ENCODE measurements at places on chromosomes 11 and 22.

DNA sequence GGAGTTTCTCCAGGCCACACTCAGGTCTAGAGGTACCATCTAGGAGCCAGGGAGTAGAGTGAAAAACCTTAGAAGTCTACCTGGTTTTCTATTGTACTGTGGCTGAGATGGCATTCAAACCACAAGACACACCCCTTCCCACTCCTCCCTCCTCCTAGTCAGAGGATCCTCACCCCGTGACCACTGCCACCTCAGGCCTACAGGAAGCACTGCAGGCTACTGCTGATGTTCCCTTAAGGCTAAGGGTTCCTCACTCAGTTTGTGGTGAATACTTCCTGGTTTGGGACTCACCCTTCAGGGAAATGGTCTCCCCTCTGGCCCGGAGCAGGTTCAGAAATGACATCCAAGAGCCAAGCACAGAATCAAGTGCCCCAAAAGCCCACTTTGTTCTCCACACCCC lies 1293.9 kb downstream of the JRKL start:
- no peak for DNase-seq

- no peak for DNase-seq
These were observed 146.4 kb upstream of the UBASH3B start for GRCh38 chr11:122509091-122509490.

GRCh38 chr11:47357985-47358730 lies 5.7 kb upstream of the MYBPC3 start:
- no peak for DNase-seq

DNA sequence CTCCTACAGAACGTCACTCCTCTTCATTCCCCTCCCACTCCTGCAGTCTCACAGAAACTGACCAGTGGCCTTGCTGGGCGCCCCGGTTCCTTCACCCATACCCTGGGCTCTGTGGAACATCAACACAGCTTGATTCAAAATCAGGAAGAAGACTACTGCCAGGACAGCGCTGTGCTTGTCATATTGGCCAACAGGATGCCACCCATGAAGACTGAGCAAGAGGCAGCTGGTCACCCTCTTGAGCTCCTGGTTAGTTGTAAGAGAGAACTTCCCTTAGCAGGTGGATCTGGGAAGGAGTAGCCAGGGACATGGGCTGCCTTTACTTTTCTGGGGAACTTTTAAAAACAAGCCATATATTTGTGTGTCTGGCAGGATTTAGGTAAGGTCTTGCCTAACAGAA lies 110.4 kb upstream of the TIMP3 start:
- no peak for DNase-seq

DNA sequence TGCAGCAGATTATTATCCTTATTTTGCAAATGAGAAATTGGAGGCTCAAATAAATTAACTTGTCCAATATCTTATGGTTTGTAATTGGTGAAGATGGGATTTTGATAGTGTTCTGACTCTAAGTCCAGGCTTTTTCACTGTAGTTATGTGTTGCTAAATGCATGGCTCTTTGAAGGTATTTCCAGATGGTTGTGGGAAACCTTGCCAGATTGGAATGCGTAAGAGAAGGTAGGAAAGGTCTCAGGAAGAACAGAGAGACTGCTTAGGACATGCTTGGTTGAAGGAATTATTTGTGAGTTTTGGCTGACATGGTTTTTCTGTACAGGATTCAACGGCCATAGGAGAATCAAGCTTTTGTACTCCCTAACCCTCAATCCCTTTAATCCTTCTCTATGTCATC lies 108.6 kb downstream of the STIM1 start:
- DNase-seq = no peak

DNA sequence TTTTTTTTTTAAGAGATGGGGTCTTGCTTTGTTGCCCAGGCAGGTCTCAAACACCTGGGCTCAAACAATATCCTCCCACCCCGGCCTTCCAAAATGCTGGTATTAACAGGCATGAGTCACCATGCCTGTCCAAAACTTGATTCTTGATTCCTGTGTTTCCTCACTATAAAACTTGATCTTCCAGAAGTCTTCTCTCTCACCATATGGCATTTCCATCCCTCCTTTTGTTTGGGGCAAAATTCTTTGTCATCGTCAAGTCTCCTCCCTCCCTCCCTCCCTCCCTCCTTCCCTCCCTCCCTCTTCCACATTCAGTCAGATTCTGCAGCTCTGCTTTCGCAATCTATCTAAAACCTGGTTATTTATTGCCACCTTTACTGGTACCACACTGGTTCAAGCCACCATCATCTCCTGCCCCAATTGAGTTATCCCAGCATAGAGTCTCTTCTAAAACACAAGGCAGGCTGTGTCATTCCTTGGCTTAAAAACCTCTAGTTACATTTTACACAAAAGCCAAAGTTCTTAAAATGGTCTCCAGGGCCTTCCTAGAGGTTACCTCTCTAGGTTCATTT lies 65.0 kb upstream of the HORMAD2 start:
- DNase-seq = no peak

GRCh38 chr11:112548641-112549040 lies 288.0 kb upstream of the PLET1 start:
- DNase-seq = no peak

- DNase-seq = peak; percentile 80
These were observed 613 bp upstream of the ARHGEF17 start for GRCh38 chr11:73307323-73308002.

- no peak for DNase-seq
These were observed 9.4 kb downstream of the RTN4R start for GRCh38 chr22:20258584-20259326.

- no peak for DNase-seq
These were observed 65.5 kb downstream of the EMSY start for GRCh38 chr11:76510060-76511047.

DNA sequence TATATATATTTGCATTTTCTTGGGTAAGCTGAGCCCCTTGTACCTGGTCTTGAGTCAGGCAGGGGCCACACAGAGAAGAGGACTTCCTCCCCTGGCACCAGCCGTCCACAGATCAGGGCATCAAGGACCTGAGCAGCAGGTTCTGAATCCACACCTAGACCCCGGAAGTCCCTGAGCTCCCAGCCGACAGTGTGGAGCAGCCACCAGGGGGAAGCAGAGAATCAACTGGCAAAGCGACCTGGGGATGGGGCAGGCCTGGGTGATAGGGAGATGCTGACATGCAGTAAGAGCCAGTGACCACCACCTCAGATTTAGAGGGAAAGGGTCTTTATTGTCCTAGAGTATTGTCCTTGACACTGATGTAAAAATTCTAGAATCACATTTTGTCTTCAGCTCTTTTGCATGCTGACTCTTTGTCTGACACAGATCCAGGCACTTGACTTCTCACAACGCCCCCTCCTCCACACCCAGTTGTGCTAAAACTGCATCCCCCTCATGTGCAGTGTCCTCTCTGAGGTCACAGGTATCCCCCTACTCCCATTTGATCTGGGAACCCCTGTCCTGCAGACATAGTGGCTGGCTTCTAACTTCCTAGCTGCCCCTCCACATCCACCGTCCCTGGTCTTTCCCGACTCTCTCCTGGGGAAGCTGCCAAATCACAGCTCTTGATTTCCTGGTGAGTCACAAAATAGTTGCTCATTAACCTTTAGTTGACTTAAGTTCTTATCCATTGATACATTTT lies 109.3 kb downstream of the GGTLC2 start:
- peak; percentile 79 for DNase-seq

- peak; percentile 76 for DNase-seq
These were observed 212.4 kb upstream of the SESN3 start for GRCh38 chr11:95443386-95443785.
